ENCODE measurements at places on chromosomes 1 and 21. TPM values are rescaled to one million over a fixed set of nuclear protein-coding genes. Genes with fewer than 3 reads are reported as not detected.

DNA sequence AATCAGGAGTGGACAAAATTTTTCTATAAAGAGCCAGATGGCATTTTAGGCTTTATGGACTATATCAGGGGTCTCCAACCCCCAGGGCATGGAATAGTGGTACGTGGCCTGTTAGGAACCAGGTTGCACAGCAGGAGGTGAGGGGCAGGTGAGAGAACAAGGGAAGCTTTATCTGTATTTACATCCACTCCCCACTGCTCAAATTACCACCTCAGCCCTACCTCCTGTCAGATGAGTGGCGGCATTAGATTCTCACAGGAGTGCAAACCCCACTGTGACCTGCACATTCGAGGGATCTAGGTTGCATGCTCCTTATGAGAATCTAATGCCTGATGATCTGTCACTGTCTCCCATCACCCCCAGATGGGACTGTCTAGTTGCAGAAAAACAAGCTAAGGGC, 13.9 kb downstream of the PHTF1 start:
- no peaks in the 10 kb centered on the region for H3K27me3 ChIP-seq
- H3K4me1 ChIP-seq, result no peaks in the 10 kb centered on the region
- no peaks in the 10 kb centered on the region for H3K36me3 ChIP-seq
- no peak overlapping the region for H3K4me3 ChIP-seq

DNA sequence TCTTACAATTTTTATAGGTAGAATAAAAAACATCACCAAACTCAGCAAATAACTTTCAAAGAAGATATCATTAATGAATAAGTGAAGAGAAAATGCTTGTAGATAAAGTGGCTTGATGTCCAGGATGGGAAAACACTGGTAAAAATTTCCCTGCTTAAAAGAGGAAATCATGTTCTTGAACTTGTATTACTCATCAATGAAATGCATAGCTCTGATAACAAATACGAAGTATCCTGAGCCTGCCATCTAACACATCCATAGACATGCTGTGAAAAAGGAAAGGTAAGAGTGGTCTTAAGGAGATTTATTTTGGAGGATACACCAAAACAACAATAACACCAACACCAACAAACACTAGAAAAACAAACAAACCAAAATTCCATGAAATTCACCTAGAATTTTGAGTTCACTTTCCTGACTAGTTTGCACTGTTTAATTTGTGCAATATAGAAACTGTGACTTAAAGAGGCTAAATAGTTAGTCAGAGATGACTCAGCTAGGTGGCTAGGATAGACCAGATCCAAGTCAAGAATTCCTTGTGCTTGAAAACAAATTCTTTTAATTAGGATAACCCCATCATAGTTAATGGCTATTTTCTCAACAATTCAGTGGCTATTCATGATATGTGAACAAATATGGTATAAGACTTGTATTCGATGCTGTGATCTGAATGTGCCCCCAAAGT, 179.8 kb upstream of the KCNK2 start:
- H3K36me3 ChIP-seq, result no peaks in the 10 kb centered on the region
- H3K27ac ChIP-seq, result no peak overlapping the region
- H3K4me1 ChIP-seq, result no peaks in the 10 kb centered on the region
- H3K4me3 ChIP-seq, result no peak overlapping the region
- DNase-seq, result no peak

DNA sequence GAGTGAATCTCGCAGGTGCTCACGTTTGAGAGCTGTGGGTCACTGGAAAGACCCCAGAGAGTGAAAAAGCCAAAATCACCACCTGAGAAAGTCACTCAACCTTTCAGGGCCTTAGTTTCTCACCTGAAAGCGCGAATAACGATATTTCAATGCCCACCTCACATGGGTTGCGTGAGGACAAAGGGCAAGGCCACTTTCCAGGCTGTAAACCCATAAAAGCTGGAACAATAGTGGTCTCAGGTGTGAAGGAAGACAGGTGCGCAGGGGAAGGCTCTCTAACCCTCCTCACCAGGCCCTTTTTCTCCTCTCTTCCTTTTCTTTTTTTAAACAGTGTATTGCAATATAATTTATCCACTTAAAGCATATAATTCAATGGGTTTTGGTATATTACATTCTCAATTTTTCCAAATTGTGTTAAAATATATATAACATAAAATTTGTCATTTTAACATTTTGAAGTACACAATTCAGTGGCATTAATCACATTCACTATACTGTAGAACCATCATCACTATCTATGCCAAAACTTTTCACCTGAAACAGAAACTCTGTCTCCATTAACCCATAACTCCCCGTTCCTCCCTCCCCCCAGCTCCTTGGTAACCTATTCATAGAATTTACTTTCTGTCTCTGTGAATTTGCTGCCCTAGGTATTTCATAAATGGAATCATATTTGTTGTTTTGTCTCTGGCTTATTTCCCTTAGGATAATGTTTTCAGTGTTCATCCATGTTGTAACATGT, 118.4 kb upstream of the TNR start:
- no peaks in the 10 kb centered on the region for H3K27me3 ChIP-seq
- H3K36me3 ChIP-seq, result no peaks in the 10 kb centered on the region
- H3K4me1 ChIP-seq, result no peaks in the 10 kb centered on the region
- no peak for DNase-seq
- H3K4me3 ChIP-seq, result no peak overlapping the region

The TBX15 gene
- 0.06 TPM for polyA plus RNA-seq

Data from spleen (tissue), 13 donors.